Astrocyte of the spinal cord (primary cell): ENCODE measurements at places on chromosomes 3 and 15.

GRCh38 chr3:109356442-109357155, 19.3 kb upstream of the DPPA4 start:
- no peak for DNase-seq

DNA sequence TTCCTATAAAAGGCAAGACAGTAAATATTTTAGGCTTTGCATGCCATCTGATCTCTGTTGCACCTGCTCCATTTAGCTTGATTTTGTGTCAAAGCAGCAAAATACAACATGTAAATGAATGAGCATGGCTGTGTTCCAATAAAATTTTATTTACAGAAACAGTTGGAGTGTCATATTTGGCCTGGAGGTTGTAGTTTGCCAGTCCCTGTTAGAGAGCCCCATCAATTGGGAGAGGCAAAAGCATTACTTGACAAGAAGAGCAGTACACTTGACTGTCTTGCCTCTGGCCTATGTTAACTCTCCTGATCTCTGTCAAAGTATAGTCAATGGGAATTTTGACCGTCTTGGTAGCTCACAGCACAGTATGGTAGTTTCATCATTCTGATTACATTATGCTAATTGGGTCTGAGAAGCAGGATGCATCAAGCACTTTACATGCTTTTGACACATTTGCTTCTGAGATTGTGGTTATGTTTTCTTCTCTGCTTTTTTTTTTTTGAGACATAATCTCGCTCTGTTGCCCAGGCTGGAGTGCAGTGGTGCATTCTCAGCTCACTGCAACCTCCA, 35.4 kb downstream of the SLC28A2 start:
- no peak for DNase-seq

- DNase-seq: peak; percentile 77
These were observed 66.0 kb downstream of the VPS13C start for GRCh38 chr15:61994216-61994615.

DNA sequence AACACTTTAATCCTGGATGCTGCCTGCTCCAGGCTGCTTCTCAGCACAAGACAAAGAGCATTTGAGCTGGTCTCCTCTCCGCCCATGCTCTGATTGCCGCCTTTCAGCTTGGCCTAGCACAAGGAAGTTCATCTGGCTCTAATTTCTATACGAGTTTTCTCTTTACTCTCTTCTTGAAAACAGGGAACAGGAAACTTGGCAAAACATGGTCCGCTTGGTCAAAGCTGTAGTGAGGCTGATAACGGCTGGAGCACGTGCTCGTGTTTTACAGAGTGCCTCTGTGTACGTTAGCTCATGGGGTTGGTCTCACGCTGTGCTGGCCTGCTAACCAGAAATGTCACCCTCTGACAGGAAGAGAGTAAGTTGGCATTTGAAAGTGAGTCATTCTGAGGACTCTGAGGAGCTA, 19.2 kb downstream of the RARRES1 start:
- DNase-seq: peak; percentile 79

DNA sequence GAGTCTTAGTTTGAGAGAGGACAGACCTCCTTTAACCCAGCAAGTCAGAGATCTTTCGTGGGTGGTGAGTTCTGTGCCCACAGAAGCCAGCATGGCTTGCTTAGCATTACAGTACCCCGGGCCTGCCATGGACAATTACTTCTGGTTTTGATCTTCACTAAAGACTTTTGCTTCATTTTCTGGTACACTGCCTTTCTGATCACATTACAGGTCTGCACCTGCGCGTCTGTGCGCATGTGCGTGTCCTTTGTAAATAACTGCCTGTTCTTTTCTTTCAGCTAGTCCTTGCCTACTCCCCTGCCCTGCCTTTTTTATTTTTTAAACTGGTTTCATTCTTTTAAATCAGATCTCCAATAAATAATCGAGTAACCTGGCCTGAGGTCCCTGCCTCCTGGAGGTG, 57.1 kb upstream of the CMTM8 start:
- DNase-seq: no peak

GRCh38 chr15:95567686-95568085, 762.8 kb upstream of the NR2F2 start:
- DNase-seq: peak; percentile 5

DNA sequence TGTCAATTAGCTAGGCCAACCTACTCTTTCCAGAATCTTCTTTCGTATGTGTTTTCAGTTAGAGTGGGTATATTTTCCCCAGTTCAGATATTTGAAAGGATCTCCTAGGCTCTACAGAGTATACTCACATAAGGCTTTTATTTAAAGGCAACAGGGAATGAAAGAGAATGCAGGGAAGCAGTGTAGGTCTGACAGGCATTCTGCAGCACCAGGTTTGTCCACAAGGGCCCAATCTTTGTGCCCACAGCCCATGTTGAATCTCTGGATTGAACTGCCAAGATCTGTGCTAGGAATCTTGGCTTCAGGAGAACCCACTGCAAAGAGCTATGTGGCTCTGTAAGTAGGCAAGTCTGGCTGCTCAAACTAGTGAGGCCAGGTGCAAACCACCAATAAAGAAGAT, 24.2 kb upstream of the GALNT15 start:
- DNase-seq: no peak
